ENCODE measurements at places on chromosomes 2 and 18.

DNA sequence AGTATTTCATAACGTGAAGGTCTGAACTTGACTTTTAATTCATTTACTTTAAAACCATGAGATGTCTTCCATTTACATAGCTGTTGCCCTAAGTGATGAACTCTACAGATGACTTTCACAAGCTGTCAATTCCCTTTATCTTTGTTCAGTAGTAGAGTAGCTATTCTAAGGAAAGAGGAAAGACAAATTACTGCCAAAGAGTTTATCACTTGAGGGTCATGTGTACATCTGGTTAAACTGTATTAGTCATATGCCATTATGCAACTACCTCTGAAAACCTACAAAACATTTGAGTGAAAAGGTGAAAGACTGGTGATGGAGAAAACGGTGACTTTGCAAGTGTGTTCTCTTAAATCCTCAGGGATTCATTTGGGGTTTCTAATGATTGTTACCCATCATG, 763.9 kb downstream of the TMEM182 start:
- no peak for DNase-seq

DNA sequence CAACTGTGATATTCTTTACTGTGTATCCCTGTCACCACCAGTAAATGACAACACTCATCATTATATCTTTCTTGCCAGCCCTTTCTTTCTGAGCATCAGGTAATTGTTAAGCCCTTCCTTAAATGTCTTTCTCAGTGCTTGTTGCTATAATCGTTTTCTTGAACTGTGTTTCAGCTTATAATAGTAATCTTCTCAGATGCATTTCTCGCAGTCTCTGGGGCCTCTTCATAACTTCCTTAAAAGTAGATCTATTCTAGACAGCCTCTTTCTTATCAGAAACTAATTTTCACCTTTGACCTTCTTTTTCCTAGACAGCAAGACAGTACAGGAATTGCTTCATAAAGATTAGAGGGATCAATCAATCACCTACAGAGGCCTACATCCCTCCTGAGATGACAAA, 648.1 kb downstream of the CPS1 start:
- DNase-seq: no peak

GRCh38 chr18:10202845-10203321, 251.6 kb upstream of the APCDD1 start:
- no peak for DNase-seq

GRCh38 chr2:24409700-24410556, 49.6 kb upstream of the ITSN2 start:
- no peak for DNase-seq

GRCh38 chr2:1563943-1564891, 151.0 kb downstream of the TPO start:
- no peak for DNase-seq

GRCh38 chr2:54015798-54016699, 45.3 kb upstream of the PSME4 start:
- DNase-seq: no peak

- no peak for DNase-seq
Measured at GRCh38 chr2:120958623-120959366, 223.1 kb downstream of the GLI2 start.

- DNase-seq: no peak
Measured at GRCh38 chr2:100628506-100628905, 65.7 kb downstream of the PDCL3 start.

DNA sequence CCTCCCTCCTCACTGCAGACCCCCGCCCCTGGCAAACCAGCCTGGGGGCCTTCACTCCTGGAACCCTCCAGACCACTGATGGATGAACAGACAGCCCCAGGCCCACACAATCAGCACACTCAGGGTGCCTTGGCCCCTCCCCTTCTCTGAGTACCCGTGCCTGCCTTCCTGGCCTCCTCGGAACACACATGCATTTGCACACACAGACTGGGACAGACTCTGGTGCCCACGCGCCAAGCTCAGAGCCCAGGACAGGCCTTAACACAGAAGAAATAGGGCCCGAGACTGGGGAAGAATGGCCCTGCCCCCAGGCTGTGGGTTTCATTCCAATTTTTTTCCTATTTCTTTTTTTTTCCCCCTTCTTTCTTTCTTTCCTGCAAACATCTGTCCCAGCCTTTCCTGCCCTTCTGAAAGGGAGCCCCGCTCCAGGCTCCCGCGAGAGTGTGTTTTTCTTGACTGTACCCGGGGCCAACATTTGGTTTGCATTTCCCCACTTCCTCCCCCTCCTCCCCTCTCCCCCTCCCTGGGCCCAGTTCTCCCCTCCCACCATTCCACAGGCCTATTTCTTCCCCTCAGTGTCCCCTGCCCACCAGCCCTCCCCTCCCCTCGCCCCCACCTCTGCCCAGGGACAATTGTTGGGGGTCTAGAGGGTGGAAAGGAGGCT, 618 bp upstream of the TNS1 start:
- DNase-seq: no peak

GRCh38 chr2:207499114-207499513, 30.6 kb upstream of the CREB1 start:
- no peak for DNase-seq

- no peak for DNase-seq
Measured at GRCh38 chr2:76711490-76711889, 810.7 kb downstream of the LRRTM4 start.

- no peak for DNase-seq
Measured at GRCh38 chr2:85130407-85130806, 2.8 kb upstream of the TCF7L1 start.

DNA sequence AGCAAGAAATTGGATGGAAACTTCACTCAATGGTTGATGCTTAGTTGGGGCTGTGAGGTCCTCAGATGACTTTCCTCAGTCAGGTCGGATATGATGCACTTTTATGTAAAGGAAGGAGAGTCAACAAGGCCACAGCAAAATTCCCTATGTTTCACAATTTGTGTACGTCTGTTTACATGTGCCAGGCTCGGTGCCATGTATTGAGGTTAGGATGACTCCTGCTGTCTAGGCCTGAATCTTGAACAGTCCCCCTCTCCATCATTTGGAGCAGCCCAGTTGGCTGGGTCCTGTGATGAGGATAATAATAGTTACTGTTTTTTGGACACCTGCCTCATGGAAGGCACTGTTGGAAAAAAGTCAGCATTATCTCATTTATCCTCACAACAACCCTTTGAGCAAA, 43.1 kb downstream of the VSNL1 start:
- DNase-seq: no peak

- no peak for DNase-seq
Measured at GRCh38 chr2:12287220-12287751, 429.4 kb upstream of the TRIB2 start.

DNA sequence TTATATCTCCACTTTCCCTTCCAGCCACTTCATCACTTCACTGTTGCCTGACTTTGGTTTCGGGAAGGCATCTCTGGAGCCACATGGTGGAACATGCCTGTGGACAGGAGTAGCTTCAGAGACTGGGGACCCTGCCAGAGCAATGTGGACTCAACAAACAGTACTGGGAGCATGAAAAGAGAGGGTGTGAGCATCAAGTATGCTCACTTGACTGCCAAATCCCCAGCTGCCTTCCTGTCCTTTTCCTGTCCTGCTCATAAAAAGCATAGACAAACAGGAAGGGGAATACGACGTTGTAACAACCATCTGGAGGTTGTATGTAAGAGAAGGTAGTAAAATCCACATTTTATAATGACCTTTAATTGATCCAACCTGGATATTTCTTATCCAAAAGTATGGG, 61.3 kb upstream of the CSRNP3 start:
- no peak for DNase-seq

DNA sequence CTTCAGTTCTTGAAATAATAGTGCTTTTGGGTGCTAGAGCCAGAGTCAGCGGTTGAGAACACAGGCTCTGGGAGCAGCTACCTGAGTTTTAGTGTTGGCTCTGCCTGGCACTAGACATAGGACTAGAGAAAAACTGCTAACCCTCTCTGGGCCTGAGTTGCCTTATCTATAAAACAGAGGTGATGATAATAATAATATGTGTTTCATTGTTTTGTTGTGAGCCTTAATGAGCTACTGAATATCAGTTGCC, 391.7 kb downstream of the PTPRM start:
- no peak for DNase-seq

- no peak for DNase-seq
Measured at GRCh38 chr2:74632209-74632938, 15.8 kb downstream of the M1AP start.

- no peak for DNase-seq
Measured at GRCh38 chr2:191581003-191581402, 96.9 kb upstream of the NABP1 start.

DNA sequence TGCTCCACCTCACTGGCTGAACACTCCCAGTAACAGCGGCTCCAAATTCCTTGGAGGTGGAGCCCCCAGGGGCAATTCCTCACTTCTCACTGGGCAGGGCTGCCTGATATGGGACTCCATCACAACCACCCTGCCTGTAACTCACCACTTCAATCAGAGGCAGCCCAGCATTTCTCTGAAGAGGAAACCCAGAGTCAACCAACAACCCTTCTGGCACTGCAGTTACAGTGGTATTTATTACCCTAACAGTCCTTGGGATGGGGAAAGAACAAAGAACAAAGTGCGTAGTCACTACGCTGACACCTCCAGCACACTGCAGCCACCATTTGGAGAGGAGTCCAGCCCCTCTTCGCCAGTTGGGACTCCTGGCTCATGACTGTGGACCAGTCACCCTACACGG, 85.7 kb upstream of the GALNT13 start:
- DNase-seq: no peak

DNA sequence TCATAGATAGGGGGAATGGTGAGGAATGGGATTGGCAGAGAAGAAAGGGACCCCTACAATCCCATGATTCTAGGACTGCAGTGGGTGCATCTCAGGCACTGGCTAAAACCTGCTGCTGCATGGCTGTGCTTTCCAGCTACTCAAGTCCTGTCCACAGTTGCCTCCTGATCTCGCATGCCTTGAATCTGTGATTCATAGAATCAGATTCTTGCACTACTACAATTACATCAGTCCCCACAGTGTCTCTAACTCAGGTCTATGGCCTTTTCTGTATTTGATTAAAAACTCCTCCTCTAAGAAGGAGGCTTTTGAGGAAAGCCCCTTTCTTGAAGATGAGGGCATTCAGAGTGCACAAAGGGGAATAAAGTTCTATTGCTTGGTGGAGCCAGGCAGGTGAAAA, 117.4 kb downstream of the LRATD1 start:
- no peak for DNase-seq

DNA sequence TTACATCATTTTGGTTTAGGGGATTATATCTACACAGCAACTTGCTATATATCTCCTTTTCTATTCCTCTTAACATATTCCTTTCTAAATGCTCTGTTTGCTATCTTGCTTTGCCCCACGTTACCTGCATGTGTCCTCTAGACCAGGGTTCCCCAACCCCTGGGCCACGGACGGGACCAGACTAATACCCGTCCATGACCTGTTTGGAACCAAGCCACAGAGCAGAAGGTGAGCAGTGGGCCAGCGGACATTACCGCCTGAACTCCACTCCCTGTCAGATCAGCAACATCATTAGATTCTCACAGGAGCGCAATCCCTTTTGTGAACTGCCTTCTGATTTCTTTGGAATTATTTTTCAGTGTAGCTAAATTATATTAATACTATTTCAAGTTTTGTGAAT, 66.7 kb downstream of the KCMF1 start:
- DNase-seq: no peak

DNA sequence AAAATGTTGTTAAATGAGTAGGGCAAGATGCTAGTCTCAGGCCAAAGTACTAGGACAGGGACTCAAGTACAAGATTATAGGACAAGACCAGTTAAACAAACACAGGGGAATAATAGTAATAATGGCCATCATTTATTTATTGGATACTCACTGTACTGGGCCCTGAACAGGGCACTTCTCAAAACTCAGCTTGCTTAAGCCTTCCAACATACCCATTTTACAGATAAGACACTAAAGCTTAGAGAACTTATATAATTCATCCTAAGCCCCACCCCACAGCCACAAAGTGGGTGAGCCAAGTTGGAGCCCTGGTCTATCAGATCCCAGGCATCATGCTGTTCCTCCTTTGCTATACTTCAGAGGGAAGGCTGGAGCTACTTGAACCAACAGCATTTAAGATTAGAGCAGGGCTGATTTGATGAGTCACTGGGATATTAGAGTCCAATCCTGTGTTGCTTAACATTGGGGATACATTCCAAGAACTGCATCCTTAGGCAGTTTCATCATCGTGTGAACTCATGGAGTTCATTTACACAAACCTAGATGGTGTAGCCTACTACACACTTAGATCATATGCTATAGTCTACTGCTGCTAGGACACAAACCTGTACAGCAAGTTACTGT, 153.6 kb downstream of the MTCL1 start:
- DNase-seq: no peak

DNA sequence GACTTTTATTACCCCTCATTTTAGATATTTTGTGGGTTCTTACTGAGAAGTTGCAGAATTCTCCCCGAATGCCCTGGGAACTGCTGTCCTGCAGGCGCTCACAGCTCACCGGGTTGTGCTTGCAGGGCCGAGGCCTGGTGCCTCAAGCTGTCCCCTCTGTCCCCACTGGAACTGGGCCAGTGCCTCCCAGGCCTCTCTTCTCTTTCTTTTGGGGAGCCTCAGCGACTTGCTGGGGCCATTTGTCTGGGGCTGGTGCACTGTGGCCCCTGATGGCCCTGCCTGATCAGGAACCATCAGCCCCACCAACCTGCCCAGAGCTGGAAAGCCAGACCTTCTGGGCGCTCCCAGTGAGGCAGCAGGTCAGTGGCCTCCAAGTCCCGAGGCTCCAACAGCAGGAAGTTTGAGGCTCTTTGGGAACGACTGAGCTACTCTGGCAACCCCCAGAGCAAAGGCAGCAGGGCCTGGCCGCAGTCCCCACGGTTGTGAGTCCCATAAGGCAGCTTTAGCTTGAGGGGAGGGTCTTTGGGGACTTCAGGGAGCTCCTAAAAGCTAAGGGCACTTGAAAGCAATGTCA, 14.7 kb upstream of the NEU4 start:
- DNase-seq: no peak

DNA sequence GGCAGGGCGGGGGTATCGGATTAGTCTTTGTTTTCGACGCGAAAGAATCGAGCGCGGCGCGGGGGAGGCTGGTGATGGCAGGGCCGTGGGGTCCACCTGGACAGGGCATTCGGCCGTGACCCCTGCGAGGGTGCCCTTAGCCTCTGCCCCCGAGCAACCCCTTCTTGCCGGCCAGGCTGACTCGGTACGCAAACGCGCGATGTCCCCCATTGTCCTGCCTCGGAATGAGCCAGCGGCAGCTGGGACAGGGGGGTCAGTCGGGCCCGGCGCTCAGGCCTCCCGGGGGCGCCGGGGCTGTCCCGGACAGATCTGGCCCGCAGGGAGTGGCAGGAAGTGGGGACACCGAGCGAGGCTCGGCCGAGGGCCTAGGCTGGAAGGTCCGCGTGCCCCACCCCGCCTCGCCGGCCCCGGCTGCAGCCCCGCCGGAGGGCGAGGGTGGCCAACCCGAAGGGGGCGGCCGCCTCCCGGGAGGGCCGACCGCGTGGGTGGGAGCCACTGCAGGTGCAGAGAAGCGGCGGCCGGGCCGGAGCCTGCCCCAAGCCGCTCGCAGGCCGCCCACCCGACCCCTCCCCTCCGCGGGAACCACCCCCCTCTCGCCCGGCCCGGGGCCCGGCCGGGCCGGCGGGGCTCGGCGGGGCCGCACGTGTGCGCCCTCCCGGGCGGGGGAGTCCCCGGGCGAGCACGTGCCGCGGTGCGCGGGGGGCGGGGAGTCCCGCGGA, at the start of gene TET3:
TET3 (plus strand) TSS at position 708 of the 719 bp plus-strand sequence. CDS start 1,494 bp downstream, outside the sequence.
- DNase-seq: peak; percentile 35

GRCh38 chr2:146844226-146844990, 1000.4 kb upstream of the ACVR2A start:
- no peak for DNase-seq

Measured in stimulated activated CD8-positive, alpha-beta memory T cell treated with anti-CD3 and anti-CD28 coated beads, Interleukin-7, amount 100 ng/mL, for 1 hour (primary cell).